ENCODE measurements at places on chromosomes 1 and 21. TPM values are rescaled to one million over a fixed set of nuclear protein-coding genes. Genes with fewer than 3 reads are reported as not detected.

Gene TIAM1
- total RNA-seq, result 36.0 TPM

Gene EFNA3
- total RNA-seq, result 1.2 TPM

Gene HPDL
- total RNA-seq, result 0.74 TPM

Gene TRIM67
- total RNA-seq, result 0.42 TPM

Gene ANXA9
- 5.2 TPM for total RNA-seq

Gene NBL1
- total RNA-seq, result 59.3 TPM

Gene SLC41A1
- 11.5 TPM for total RNA-seq

Gene CCDC30
- total RNA-seq, result 7.2 TPM

Gene C1orf94
- not detected for total RNA-seq

Gene SFN
- 8.6 TPM for total RNA-seq

Gene KIAA0040
- 9.3 TPM for total RNA-seq

Gene NEK2
- total RNA-seq, result 13.1 TPM

Gene DSTYK
- total RNA-seq, result 15.5 TPM

Gene LCE1C
- not detected for total RNA-seq

Gene SLC25A34
- 0.90 TPM for total RNA-seq

Gene RNF19B
- 8.7 TPM for total RNA-seq

Gene DRAXIN
- 0.21 TPM for total RNA-seq

Gene PLPPR4
- 23.8 TPM for total RNA-seq

Gene GSTM1
- not detected for total RNA-seq

Gene CELA2A
- total RNA-seq, result not detected

Gene CNR2
- 0.11 TPM for total RNA-seq

Gene CD164L2
- not detected for total RNA-seq

Gene LCE3E
- not detected for total RNA-seq

Gene SPRR5
- not detected for total RNA-seq

Gene HES2
- total RNA-seq, result 0.53 TPM

Gene ADAMTS4
- 4.4 TPM for total RNA-seq

Gene CZIB
- 66.0 TPM for total RNA-seq

Gene SELE
- 6.6 TPM for total RNA-seq

Gene RGS18
- total RNA-seq, result 5.5 TPM

Gene RIPK4
- 8.8 TPM for total RNA-seq

Gene AMY1B
- not detected for total RNA-seq

Gene NPPA
- total RNA-seq, result not detected

Gene TMEM200B
- 20.4 TPM for total RNA-seq

Gene HJV
- total RNA-seq, result 9.4 TPM

Gene AK5
- 6.5 TPM for total RNA-seq

Gene SPRR2B
- not detected for total RNA-seq

Gene CHIA
- total RNA-seq, result not detected

Gene SLC26A9
- total RNA-seq, result not detected

Gene C1orf115
- 10.0 TPM for total RNA-seq

Gene LMX1A
- total RNA-seq, result 0.42 TPM

Gene KIF21B
- total RNA-seq, result 1.5 TPM

Gene TMEM59
- total RNA-seq, result 276 TPM

Gene PLEKHN1
- total RNA-seq, result 1.1 TPM

Gene NRIP1
- 104 TPM for total RNA-seq

Gene CD48
- 7.0 TPM for total RNA-seq

Gene PTGS2
- 14.0 TPM for total RNA-seq

Gene DENND1B
- total RNA-seq, result 50.8 TPM

All from urinary bladder (tissue), 4 donors.